Caco-2 (cell line): ENCODE measurements at places on chromosomes 7 and 10. TPM values are rescaled to one million over a fixed set of nuclear protein-coding genes. Genes with fewer than 3 reads are reported as not detected.

DNA sequence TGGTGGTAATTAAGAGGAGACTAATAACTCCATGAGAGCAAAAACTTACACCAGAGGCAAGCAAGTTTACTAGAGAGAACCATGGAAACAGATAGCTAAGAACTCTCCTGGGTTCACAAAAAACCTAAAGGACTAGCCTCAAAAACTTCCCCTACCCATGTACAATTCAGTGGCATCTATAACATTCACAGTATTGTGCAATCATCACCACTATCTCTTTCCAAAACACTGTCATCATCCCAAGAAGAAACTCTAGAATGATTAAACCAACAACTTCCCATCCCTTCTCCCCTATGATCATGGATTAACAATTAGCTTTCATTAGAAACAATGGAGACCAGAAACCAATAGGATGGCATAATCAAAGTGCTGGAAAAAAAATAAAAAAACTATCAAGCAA lies 1038.3 kb downstream of the LRMDA start:
- H3K36me3 ChIP-seq: no peaks in the 10 kb centered on the region
- H3K27me3 ChIP-seq: no peaks in the 10 kb centered on the region
- DNase-seq: no peak
- H3K4me3 ChIP-seq: no peak overlapping the region
- H3K4me1 ChIP-seq: no peaks in the 10 kb centered on the region
- H3K27ac ChIP-seq: no peak overlapping the region

Gene LIPM
- not detected in 2 replicates for total RNA-seq

Gene HTR5A
- not detected in 2 replicates for total RNA-seq

Gene GRM8
- total RNA-seq: not detected in 2 replicates

DNA sequence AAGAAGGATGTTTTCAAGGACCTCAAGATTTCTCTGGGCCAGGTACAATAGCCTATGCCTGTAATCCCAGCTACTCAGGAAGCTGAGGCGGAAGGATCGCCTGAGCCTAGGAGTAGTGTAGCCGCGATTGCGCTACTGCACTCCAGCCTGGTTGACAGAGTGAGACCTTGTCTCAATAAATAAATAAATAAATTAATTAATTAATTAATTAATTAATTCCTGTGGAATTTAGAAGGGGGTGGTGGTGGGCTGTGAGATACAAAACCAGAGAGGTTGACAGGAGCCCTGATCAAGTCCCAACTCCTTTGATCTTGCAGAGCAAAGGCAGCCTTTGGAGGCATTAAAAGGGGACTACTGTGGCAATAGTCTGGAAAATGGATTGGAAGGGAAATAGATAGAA lies 39.3 kb upstream of the NRF1 start:
- no peaks in the 10 kb centered on the region for H3K27me3 ChIP-seq
- H3K4me1 ChIP-seq: peaks cover 7% of the 10 kb centered on the region; the same call in 1 of the 2 replicates
- no peak overlapping the region for H3K4me3 ChIP-seq
- H3K27ac ChIP-seq: no peak overlapping the region
- no peak for DNase-seq

DNA sequence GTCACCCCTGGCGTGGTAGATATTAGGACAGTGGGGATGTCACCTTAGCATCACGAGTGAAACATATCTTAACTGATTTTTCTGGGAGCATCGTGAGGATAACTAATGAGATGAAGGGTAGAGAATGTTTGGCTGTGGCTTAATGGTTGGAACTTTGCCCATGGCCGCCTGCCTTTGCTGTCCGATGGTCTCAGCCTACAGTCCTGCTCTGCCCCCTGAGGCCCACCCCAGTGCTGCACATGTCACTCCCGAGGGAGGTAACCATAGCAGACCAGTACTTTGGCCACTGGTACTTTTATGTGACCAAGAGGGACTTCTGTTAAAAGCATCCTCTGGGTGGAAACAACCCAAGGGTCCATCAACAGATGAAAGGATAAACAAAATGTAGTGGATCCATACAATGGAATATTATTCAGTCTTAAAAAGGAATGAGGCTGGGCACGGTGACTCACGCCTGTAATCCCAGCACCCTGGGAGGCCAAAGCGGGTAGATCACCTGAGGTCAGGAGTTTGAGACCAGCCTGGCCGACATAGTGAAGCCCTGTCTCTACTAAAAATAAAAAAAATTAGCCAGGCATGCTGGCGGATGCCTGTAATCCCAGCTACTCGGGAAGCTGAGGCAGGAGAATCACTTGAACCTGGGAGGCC lies 58.4 kb downstream of the TACR2 start:
- no peaks in the 10 kb centered on the region for H3K27me3 ChIP-seq
- no peaks in the 10 kb centered on the region for H3K36me3 ChIP-seq
- H3K27ac ChIP-seq: no peak overlapping the region
- no peak overlapping the region for H3K4me3 ChIP-seq
- DNase-seq: no peak
- H3K4me1 ChIP-seq: peaks cover 14% of the 10 kb centered on the region

DNA sequence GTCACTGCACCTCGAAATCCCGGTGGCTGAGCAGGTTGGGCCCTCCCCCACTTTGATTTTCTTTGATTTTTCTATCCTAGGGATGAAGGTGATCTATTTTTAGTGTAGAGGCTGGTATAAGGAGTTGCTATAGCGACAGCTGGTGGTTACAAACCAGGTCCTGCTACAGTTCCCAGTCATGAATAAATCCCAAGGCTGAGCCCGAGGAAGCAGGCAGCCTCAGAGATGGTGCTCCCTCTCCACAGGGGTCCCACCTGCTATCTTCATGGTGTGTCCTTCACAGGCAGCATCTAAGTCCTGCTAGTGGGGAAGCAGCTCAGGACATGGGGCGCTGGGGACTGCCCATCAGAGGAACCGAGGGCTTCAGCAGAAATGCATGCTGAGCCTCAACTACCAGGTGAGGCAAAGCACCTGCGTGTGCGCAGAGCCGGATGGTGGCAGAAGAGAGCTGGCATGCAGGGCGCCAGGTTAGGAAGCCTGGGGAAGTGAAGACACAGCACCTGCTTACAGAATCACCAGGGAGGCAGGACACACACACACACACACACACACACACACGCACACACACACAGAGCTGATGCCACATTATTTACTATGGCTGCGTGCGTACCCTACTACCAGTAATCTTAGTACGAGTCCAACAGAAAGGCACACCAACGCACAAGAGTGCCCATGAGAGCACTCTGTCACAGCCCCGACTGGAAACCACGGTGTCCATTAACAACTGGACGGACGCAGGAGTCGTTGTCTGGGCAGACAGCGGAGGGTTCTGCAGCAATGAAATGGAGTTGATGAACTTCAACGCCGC lies 150.9 kb downstream of the PRKAG2 start:
- H3K27ac ChIP-seq: no peak overlapping the region
- DNase-seq: no peak
- no peaks in the 10 kb centered on the region for H3K27me3 ChIP-seq

Gene SFRP4
- not detected in 2 replicates for total RNA-seq

DNA sequence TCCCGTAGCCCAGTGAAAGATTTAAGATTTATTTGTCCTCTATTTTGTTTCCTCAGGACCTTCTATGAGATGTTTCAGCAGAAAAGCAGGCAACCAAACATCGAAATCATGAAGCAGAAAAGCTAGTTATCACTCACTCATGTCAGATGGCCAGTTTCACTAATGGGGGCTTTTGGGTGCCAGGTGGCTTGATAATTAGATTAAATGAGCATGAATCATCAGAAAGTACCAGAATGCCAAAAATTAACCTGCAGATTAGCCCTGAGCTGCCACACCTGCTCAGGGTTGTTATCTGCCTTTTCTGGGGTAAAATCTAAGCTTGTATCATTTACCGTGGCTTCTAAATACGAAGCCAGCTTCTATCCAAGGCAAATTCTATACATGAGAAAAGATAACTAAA lies 1017.5 kb downstream of the XPNPEP1 start:
- DNase-seq: no peak
- no peak overlapping the region for H3K4me3 ChIP-seq
- H3K36me3 ChIP-seq: no peaks in the 10 kb centered on the region
- H3K27me3 ChIP-seq: no peaks in the 10 kb centered on the region

GRCh38 chr10:5632446-5632845 lies 33.9 kb downstream of the ASB13 start:
- H3K4me1 ChIP-seq: peaks cover 21% of the 10 kb centered on the region
- peak overlapping the region; percentile 1 for H3K27ac ChIP-seq
- DNase-seq: peak; percentile 83
- no peaks in the 10 kb centered on the region for H3K36me3 ChIP-seq
- H3K4me3 ChIP-seq: peak overlapping the region; percentile 4
- no peaks in the 10 kb centered on the region for H3K27me3 ChIP-seq

Gene CEP41
- 14.3 and 14.9 TPM in 2 replicates for total RNA-seq

GRCh38 chr10:12459340-12459739 lies 110.0 kb downstream of the CAMK1D start:
- no peak for DNase-seq
- H3K27me3 ChIP-seq: no peaks in the 10 kb centered on the region; the same call in 1 of the 2 replicates
- H3K27ac ChIP-seq: no peak overlapping the region
- no peaks in the 10 kb centered on the region for H3K36me3 ChIP-seq

Gene ENTPD1
- 1.7 and 2.2 TPM in 2 replicates for total RNA-seq

Gene TNS3
- 252 and 263 TPM in 2 replicates for total RNA-seq

- H3K27me3 ChIP-seq: no peaks in the 10 kb centered on the region
- H3K4me1 ChIP-seq: no peaks in the 10 kb centered on the region
- DNase-seq: no peak
- H3K27ac ChIP-seq: no peak overlapping the region
- no peaks in the 10 kb centered on the region for H3K36me3 ChIP-seq
- no peak overlapping the region for H3K4me3 ChIP-seq
Measured at GRCh38 chr7:83778073-83778443, 129.1 kb upstream of the SEMA3E start.

GRCh38 chr10:132305654-132306342 lies 2.0 kb downstream of the STK32C start:
- H3K36me3 ChIP-seq: no peaks in the 10 kb centered on the region
- H3K27me3 ChIP-seq: no peaks in the 10 kb centered on the region
- H3K4me1 ChIP-seq: peaks cover 4% of the 10 kb centered on the region; the same call in 1 of the 2 replicates
- peak; percentile 17 for DNase-seq

Gene GBX1
- total RNA-seq: not detected in 2 replicates

Gene HOGA1
- total RNA-seq: 0.50 and 0.67 TPM in 2 replicates

Gene GTPBP10
- total RNA-seq: 42.7 and 45.2 TPM in 2 replicates

- no peaks in the 10 kb centered on the region for H3K4me1 ChIP-seq
- H3K4me3 ChIP-seq: no peak overlapping the region
- no peaks in the 10 kb centered on the region for H3K27me3 ChIP-seq
- no peak overlapping the region for H3K27ac ChIP-seq
- H3K36me3 ChIP-seq: no peaks in the 10 kb centered on the region
- DNase-seq: no peak
Measured at GRCh38 chr10:74384615-74385183, 233.7 kb downstream of the ADK start.

DNA sequence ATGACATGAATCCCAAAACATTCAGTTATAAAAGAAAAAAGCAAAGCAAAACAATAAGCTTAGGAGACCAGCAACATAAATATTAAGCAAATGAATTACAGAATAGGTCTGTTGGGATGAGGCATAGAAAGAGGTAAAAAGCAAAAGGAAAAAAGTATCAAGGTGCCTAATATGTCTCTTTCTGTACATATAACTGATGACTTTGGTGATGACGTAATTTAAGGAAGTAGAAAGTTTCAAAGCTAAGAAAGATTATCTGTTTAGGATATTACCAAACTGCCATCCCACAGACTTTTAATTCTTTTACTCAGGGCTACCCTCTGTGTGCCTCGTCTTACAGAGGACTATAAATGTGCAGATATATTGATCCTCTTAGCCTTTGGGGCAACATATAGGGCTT lies 1066.5 kb downstream of the SORCS3 start:
- no peaks in the 10 kb centered on the region for H3K4me1 ChIP-seq
- no peak overlapping the region for H3K4me3 ChIP-seq
- no peak overlapping the region for H3K27ac ChIP-seq
- no peaks in the 10 kb centered on the region for H3K27me3 ChIP-seq
- H3K36me3 ChIP-seq: no peaks in the 10 kb centered on the region

- no peak overlapping the region for H3K27ac ChIP-seq
- H3K36me3 ChIP-seq: no peaks in the 10 kb centered on the region
- H3K27me3 ChIP-seq: no peaks in the 10 kb centered on the region
- H3K4me1 ChIP-seq: no peaks in the 10 kb centered on the region
- no peak overlapping the region for H3K4me3 ChIP-seq
Measured at GRCh38 chr7:131039355-131039762, 288.3 kb upstream of the MKLN1 start.

DNA sequence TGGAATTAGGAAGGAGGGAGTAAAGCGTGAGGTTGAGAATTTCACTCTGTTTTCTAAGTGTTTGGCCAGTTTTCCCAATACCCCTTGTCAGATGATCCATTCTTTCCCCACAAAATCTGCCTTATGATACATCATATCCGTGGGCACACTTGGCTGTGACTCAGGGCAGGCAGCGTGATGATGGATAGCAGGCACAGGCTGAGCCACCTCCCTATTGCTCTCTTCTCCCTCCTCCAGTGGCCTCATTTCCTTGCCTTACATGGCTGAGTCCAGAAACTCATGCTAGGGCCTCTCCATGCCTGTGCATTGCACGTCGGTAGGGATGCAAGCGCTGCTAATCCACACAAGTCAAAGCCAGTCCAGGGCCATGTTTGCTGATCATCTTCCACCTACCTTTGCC lies 128.3 kb downstream of the AMPH start:
- no peak overlapping the region for H3K27ac ChIP-seq
- no peaks in the 10 kb centered on the region for H3K4me1 ChIP-seq

DNA sequence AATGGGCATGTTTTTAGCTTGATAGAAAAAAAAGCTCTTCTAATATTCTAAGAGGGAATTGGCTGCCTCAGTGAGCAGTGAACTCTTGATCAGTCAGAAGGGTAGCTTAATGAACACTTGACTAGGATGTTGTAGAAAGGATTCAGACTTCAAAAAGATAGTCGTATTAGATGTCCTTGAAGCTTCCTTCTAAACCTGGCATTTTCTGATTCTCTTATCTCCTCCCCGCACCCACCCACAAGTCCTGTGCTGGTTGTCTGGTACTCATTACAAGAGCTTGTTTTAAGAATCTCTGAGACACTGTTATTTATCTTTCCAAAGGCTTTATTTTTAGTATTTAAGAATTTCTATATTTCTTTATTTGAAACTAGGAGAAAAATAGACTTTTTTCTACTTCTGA lies 7.4 kb upstream of the SMIM30 start:
- H3K27me3 ChIP-seq: no peaks in the 10 kb centered on the region
- H3K4me1 ChIP-seq: no peaks in the 10 kb centered on the region
- no peaks in the 10 kb centered on the region for H3K36me3 ChIP-seq
